ENCODE measurements at places on chromosomes 1 and 21.

DNA sequence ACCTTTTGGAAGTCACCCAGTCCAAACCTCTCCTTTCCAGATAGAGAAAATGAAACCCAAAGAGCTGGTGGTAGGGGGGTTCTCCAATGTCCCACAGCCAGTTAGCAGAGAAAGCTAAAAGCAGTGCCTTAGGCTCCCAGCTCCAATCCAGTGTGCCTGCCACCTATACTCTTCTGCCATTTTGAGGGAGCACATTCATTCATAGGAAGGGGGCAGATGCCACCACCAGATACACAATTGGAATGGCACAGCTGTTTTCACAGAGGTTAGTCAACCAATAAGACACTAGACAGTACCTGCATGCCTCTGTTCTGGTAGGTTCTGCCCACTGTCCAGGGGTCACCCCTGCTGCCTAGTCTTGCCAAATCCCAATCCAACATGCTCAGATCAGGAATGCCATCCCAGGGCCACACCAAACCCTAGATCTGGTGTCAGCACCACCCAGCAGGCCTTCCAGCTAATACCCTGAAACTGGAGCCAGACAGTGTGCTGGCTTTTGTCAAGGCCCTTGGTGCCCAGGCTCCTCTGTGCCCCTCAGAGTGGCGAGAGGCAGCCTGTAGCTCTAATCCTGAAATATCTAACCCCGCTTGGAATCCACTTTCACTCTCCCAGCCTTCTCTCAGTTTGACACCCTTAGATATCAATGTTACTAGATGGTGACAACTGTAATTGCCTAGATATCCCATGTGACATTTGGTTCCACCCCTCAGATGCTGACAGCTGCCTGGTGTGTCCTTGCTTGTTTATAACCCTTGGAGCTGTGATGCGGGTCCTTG is 178.6 kb downstream of the TGFBR3 start:
- DNase-seq: no peak

GRCh38 chr1:105137543-105138457 is 1388.1 kb downstream of the AMY1C start:
- DNase-seq: peak; percentile 29

GRCh38 chr1:40404670-40405462 is 31.3 kb downstream of the SMAP2 start:
- DNase-seq: peak; percentile 74

- no peak for DNase-seq
Measured at GRCh38 chr21:31666445-31667010, 7.0 kb downstream of the SOD1 start.

DNA sequence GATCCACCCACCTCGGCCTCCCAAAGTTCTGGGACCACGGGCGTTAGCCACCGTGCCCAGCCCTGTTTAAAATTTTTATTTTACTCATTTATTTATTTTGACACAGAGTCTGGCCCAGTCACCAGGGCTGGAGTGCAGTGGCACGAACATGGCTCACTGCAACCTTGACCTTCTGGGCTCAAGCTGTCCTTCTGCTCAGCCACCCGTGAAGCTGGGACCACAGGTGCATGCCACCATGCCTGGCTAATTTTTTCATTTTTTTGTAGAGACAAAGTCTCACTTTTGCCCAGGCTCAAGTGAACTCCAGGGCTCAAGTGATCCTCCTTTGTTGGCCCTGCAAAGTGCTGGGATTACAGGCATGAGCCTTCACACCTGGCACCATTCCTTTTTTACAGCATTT is 27.5 kb upstream of the DNAJC6 start:
- DNase-seq: no peak

GRCh38 chr1:241679961-241680360 is 27.9 kb downstream of the WDR64 start:
- no peak for DNase-seq

DNA sequence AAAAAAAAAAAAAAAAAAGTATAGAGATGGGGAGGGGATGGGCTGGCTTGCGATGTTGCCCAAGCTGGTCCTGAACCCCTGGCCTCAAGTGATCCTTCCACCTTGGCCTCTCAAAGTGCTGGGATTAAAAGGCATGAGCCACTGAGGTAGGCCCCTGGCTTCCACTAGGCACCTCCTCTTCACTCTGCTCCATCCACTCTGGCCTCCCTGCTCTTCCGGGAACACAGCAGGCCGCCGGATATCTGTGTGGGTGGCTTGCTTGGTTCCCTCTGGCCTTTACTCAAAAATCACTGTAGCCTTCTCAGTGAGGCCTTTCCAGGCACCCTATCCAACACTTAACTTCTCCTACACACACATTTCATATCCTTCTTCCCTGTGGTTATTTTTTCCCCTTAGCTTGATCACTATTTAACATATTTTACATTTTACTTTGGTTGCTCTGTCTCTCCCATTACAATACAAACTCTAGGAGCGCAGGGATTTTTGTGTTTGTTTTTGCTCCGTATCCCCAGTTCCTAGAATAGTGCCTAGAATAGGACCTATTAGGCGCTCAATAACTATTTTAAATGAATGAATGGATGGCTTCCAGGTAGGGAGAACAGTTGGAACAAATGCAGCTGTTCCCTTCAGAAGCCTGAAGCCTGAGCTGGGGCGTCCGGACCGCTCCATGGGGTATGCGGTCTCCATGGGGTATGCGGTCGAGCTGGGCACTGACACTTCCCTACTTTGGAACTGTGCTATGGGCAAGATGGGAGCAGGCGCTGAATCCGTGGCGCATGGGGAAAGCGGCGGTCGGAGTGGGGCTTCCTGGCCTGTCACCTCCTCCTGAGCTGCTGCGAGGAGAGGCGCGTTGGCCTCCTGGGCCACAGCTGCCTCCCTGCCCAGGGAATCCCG is 46.7 kb downstream of the H3-3A start:
- DNase-seq: no peak

DNA sequence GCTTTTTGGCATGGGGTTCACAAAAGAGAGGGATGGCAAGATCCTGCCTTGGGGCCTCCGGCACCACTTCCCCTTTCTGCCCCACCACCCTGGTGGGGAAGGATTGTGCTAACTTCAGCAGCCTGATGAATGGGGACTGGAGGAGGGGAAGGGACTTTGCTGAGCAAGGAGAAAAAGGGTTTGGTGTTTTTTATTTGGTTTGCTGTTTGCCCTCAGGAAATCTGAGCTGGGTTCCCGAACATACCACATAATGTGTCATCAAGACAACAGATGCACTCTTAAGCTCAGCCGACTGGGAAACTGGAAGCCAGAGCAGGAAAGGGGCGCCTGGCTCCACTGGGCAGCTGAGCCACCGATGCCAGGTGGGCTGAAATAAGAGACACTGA is 19.8 kb downstream of the OLFML2B start:
- no peak for DNase-seq

- no peak for DNase-seq
Measured at GRCh38 chr1:208103597-208104513, 140.3 kb downstream of the PLXNA2 start.

DNA sequence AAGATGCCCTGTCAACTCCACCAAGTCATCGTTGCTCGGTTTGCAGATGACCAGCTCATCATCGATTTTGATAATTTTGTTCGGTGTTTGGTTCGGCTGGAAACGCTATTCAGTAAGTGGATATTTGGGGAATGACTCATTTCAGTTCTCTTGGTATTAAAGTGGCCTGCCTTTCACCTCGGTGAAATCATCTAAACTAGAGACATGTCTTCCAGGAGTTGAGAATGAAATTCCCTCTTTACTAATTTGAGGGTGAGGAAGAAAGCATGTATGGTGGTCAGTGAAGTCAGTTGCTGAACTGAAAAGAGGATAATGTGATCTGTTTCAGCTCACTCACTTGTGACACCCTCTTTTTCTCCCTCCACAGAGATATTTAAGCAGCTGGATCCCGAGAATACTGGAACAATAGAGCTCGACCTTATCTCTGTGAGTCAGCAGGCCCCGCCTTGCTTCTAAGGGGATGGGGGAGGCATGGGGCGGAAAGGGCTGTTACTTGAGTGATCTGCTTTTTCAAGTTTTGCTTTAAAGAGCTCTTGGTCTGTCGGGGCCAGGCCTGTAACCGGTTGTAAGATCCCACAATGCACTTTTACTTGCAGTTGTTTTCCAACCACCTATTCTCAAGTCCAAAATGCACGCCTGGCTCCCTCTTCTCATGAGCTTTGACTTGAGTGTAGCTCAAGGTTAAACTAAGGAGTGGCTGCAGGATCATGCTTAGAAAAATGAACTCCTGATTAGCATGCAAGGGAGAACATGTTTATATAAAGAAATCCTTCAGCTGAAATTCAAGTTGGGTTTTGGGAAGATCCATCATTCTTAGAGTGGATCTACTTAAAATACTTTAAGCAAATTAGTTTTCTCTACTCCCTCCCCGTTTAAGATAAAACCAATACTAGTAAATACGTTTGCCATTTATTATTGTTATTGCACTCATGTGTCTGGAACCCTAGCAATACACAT is 59.8 kb downstream of the CAPN2 start:
- DNase-seq: peak; percentile 44

- DNase-seq: no peak
Measured at GRCh38 chr1:86224651-86225310, 68.2 kb upstream of the COL24A1 start.

DNA sequence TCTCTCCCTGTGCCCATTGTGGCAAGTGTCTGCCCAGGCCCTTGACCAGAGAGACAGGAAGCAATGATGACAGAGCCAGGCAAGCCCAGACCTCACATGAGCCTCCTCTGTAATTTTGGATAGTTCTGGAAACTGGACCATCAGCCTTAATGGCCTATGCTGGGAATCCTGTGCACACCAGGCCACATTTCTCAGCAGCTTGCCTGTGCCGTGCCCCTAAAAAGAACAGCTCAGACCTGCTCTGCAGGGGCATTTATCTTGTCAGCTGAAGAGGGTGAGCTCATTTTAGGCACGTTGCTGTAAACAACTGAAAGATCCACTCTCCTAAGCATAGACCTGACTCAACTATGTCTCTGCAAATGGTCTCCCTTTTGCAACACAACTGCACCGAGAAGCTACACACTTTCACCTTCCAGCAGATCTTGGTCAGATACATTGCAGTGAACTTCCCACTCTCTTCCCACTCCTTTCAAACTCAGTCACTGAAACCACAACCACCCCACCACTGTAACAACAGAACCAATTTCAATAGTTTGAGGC is 53.5 kb upstream of the BACH1 start:
- no peak for DNase-seq

DNA sequence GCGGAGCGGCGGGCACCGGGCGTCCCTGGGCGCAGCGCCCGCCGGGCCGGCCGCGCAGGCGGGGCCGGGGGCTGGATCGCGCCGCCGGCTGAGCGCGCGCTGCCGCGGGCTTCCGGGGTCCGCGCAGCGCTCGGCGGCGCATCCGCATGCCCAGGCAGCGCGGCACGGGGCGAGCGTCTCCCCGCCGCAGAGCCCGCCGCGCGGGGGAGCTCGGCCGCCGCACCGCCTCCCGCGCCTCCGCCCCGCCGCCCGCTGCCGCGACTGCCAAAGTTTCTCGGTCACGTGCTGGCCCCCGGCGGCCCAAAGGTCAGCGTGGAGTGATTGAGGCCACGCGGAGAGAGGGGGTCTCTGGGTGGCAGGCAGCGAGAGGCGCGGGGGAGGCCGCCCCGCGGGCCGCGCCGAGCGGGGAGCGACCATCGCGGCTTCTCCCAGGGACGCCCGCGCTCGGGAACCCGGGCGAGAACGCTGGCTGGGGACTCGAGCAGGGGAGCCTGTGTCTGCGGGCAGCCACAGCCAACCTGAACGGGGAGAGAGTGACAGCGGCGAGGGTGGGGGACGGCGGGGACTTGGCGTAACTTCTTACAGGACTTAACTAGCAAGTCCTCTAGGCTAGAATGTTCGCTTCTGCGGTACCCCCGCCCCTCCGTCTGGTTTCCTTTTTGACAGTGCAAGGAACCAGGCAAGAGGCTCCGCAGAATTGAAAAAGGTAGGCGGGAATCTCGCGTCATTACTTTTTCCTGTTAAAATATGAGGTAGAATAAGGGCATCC is at the start of gene ILDR2:
Gene ILDR2 (minus strand): TSS at position 180 of the 769 bp plus-strand sequence. CDS start 272 bp downstream, outside the sequence.
- DNase-seq: peak; percentile 36

- DNase-seq: no peak
Measured at GRCh38 chr1:65791801-65792668, 660 bp upstream of the PDE4B start.

GRCh38 chr1:174988539-174988938 is 11.2 kb upstream of the CACYBP start:
- DNase-seq: no peak

- DNase-seq: no peak
Measured at GRCh38 chr21:33259995-33260394, 6.2 kb upstream of the IL10RB start.

GRCh38 chr1:226634166-226634588 is 85.6 kb downstream of the STUM start:
- DNase-seq: peak; percentile 55

DNA sequence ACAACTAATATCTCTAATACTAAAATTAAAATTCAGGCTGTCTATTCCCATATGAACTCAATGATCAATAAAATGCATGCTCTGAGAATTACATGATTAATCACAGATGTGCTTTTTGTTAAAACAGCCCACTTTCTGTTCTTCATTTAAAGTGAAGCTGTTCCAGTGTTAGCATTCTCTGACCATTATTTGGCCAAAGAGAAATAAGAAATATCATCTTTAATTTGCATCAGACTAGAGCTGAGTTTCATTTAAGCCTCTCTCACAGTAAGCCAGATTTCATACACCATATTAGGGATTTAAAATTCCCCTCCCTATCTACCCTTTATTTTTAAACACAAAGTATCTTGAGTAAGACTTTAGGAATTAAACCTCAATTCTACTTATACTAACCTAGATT is 261.6 kb downstream of the TPR start:
- DNase-seq: no peak

DNA sequence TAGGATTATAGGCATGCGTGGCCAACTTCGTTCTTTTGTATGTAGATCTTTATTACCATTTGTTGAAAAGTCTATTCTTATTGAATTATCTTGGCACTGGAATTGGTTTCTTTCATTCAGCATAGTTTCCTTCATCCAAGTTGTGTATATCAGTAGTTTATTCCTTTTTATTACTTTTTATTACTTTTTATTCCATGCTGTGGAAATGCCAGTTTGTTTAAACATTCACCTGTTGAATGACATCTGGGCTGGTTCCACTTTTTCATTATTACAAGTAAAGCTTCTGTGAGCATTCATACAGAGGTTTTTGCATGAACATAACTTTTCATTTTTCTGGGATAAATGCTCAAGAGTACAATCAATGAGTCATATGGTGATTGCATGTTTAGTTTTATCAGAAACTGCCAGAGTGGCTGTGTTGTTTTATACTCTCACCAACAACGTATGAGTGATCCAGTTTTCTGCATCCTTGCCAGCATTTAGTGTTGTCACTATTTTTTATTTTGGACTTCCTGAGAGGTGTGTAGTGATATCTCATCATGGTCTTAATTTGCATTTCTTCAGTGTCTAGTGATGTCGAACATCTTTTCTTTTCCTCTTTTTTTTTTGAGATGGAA is 28.6 kb downstream of the PTPRU start:
- DNase-seq: peak; percentile 36

DNA sequence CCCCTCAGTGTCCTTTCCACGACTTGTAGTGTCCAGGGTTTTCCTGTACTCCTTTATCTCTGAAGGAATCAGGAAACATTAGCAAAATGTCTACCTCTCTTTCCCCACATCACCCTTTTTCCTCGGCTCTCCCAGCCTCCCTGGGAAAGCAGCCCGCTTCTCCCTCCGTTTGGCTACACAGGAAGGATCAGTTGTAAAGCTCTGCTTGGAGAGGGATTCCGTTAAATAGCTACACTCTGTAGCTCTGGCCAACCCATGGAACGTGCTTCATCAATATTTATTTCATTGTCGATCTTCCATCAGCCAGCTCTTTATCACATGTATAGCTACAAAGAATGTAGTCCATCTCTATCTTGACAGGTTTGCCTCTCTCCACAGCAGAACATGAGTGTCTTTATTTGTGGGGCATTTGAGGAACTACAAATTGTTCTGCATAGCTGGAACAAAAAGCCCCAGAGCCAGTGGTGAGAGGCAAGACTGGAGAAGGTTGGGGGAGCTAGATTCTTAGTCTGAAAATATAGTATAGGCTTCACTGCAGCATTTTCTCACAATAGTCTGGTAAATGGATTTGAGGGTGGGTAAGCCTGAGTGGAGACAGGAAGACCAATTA is 191.8 kb downstream of the SLC35F3 start:
- no peak for DNase-seq
